ENCODE measurements at places on chromosomes 6 and 20.

DNA sequence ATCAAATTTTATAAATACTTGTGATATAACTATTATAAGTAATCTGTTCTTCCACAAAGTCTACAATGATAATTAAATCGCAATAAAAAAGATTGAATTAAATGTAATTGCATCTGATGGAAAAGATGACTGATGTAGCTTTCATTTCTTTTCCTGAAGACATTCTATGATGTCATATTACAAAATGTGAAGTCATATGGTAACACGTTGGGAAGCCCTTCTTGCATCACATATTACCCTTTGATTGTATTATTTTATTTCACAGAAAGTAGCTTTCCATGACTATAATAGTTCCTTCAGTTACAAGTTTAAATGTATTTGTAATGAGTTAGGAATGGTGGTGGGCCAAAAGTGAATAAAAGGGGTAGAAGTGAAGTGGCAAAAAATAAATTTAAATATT, 19.0 kb upstream of the OR2B2 start:
- no peak for DNase-seq

DNA sequence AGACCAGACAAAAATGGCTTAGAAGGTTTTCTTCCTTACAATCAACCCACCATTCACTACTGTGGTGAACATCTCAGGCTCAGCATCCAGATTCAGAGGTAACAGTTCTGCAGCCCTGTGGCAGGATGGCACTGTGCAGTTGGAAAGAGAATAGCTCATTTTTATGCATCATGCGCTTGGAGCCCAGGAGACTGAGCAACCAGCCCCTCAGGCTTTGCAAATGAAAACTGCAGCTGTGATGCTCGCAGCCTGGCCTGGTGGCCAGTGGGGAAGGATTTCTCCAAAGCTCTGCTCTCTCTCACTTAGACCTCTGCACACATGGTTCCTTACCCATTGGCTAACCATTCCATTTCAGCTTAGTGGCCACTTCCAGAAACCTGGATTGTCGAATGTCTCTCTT, 45.8 kb downstream of the GABRR2 start:
- DNase-seq: no peak

DNA sequence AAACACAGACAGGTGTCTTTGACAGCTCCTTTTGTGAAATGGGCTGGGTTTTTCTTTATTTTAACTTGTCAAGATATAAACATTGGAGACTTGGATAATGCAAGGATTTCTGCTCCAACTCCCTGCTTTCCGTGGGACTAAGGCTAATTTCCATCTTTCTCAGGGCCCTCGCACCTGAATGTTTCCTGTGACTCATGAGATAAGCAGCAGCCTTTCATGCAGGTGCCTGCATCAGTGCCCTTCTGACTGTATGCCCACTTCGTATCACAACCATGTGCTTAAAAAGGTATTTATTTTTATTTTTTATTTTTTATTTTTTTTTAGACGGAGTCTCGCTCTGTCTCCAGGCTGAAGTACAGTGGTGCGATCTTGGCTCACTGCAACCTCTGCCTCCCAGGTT, 736.1 kb downstream of the DOK5 start:
- DNase-seq: no peak

GRCh38 chr20:43774754-43775153, 48.0 kb upstream of the GTSF1L start:
- DNase-seq: no peak

GRCh38 chr6:33689148-33689494, 22.4 kb downstream of the UQCC2 start:
- DNase-seq: no peak
